ENCODE measurements at places on chromosomes 6 and 20. TPM values are rescaled to one million over a fixed set of nuclear protein-coding genes. Genes with fewer than 3 reads are reported as not detected.

Gene SPDEF
- total RNA-seq: 34.8 TPM

Gene PLA2G7
- total RNA-seq: 3.0 TPM

Gene GNRH2
- total RNA-seq: not detected

DNA sequence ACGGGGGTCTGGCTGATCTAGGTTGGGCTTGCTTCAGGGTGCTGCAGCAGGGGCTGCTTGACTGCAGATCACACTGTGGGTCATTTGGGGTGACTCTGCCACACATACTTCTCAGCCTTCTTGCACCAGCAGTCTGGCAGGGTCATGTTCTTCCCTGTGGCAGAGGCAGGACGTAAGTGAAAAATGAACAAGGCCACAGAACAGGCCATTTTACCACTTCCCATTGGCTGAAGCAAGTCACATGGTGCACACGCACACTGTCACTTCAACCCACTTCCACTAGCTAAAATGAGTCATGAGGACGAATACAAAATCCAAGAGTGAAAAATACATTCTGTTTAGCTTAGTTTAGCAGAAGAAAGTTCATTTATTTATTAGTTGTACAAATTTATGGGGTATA lies 168.6 kb upstream of the GGTLC1 start:
- no peaks in the 10 kb centered on the region for H3K27me3 ChIP-seq
- no peak overlapping the region for H3K4me3 ChIP-seq
- H3K27ac ChIP-seq: no peak overlapping the region
- no peaks in the 10 kb centered on the region for H3K36me3 ChIP-seq

DNA sequence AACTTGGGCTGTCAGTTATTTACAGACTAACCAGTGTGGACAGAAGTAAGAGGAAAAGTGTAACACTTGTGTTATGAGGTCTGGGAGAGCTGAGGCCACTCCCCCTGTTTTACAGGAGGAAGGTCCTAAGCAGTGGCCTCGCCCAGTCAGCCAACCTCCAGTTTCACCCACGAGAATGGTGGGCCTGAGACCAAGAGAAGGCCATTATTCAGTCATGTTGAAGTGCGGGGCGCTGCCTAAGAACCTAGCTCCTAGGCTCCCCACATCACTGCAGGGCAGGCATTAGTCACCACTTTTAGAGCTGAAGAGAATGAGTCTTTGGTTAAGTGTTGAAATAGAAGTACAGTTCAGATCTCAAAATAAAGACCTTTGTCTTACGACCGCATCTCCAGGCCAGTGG lies 27.9 kb downstream of the CDYL start:
- peaks cover 35% of the 10 kb centered on the region for H3K4me1 ChIP-seq
- H3K27me3 ChIP-seq: no peaks in the 10 kb centered on the region
- H3K4me3 ChIP-seq: no peak overlapping the region

DNA sequence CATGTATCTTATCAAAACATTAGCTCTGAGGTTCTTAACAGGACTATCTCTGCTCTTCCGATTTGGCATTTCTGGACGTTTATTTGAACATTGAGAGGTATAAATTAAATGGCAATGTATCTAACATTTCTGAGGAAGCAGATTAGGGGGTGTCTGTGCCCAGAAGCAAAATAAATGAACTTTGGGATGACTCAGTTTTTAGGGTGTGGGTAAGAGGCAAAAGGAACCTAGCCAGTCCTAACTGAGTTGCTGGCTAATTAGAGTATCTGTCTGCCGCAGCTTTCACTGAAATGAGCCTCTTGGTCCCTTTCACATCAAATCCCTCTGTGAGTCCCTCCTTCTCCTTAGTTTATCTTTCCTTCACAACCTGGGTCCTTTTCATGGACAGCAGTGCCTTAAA lies 1.1 kb downstream of the RNF144B start:
- peaks cover 9% of the 10 kb centered on the region for H3K4me1 ChIP-seq
- no peak for DNase-seq
- no peak overlapping the region for H3K4me3 ChIP-seq
- H3K36me3 ChIP-seq: no peaks in the 10 kb centered on the region
- H3K27ac ChIP-seq: peak overlapping the region; percentile 82

GRCh38 chr20:22861231-22861980 lies 173.7 kb upstream of the SSTR4 start:
- H3K36me3 ChIP-seq: no peaks in the 10 kb centered on the region
- H3K27ac ChIP-seq: no peak overlapping the region
- no peaks in the 10 kb centered on the region for H3K27me3 ChIP-seq
- no peak overlapping the region for H3K4me3 ChIP-seq
- no peaks in the 10 kb centered on the region for H3K4me1 ChIP-seq
